ENCODE measurements at places on chromosomes 16 and 17.

DNA sequence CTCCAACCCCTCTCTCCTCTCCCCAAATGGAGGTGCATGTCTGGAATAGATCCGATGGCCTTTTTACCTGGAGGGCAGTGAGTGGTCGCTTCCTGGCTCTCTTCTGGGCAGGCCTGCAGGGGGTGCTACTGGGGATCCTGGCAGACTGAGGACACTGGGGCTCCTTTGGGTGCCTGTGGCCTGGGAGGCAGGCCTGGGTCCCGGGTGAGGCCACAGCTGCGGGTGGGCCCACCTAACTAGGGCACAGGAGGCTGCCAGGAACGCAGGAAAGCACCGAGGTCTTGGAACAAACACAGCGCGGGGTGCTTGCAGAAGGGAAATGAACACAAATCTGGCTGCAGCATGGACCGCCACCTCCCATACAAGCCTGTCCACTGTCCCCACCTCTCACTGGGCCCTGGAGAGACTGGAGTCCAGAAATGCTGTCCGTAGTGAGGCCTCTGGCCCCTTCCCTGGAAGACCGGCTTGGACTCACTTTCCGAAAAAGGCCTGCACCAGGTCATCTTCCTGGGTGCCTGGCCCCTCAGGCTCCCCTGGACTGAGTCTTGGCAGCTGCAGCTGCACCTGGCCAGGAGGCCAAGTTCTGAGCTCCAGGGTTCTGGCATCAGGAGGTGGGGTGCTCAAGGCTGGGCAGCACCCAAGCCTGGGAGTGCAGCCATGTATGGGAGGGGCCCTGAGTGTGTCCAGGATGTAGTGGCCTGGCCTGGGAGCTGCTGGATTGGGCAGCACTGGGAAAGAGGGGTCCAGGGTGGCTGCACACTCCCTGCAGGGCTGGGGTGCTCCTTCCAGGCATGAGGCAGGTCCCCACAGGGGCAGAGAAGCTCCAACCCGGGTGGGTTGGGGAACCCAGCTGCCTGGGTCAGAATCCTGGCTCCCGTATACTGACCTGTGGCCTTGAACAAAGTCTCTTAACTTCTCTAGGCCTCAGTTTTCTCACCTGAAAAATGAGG is 195.1 kb downstream of the IRF8 start:
- no peak for DNase-seq

GRCh38 chr17:66533572-66533971 is 231.2 kb downstream of the PRKCA start:
- DNase-seq = no peak

- no peak for DNase-seq
These were observed 17.8 kb downstream of the JPH3 start for GRCh38 chr16:87620201-87620495.

GRCh38 chr17:51685287-51685909 is 425.1 kb downstream of the UTP18 start:
- no peak for DNase-seq

GRCh38 chr17:59558039-59558438 is 7.4 kb upstream of the DHX40 start:
- DNase-seq = no peak

DNA sequence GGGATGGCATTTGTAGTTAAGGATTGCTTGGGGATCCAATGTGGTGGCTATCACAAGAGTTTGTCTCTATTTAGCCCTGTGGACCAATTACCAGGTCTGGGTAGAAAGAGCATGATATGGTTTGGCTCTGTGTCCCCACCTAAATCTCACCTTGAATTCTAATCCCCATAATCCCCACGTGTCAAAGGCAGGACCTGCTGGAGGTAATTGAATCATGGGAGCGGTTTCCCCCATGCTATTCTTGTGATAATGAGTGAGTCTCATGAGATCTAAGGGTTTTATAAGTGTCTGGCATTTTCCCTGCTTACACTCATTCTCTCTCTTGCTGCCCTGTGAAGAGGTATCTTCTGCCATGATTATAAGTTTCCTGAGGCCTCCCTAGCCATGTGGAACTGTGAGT is 86.4 kb upstream of the HS3ST4 start:
- no peak for DNase-seq

DNA sequence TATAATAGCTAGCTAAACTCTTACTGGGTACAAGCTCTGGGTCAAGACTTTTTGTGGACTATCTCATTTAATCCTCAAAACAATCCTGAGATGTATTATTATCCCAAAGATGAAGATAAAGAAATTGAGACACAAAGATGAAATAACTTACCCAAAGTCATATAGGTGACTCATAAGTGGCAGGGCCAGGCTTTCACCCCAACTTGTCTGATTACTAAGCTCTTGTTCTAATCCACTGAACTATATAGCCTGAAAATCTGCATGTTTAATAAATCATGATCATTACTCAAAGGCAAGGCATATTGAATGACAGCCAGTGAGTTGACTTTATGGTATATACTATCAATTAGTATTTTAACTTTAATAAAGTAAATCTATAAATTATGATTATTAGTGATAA is 77.4 kb downstream of the SKAP1 start:
- no peak for DNase-seq

- DNase-seq = no peak
These were observed 80.2 kb downstream of the RAP1GAP2 start for GRCh38 chr17:2876467-2876866.
